Putamen (tissue), 1 donor: ENCODE measurements at places on chromosomes 13 and 19.

GRCh38 chr13:31036731-31037695 is 104.6 kb downstream of the TEX26 start:
- DNase-seq = no peak

- no peak for DNase-seq
Observed at GRCh38 chr19:31037286-31037980, 311.8 kb downstream of the TSHZ3 start.

DNA sequence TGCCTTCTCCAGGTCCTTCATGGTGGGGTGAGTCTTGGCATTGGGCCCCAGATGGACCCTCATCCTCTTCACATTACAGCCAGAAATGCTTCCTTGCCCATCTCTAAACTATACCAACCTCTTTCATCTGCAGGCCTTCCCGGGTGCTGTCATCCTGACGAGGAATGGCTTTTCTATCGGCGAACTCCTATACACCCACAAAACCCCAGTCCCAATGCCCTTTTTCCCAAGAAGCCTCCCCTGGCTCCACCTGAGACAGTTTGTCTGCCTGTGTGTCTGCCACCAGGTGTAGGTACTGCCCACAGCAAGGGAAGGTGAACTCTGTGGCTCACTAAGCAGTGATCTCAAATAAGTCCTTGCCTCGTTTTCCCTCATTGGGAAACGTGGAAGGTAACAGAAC is 55.3 kb downstream of the PTPRS start:
- no peak for DNase-seq

GRCh38 chr13:110200276-110200870 is 106.6 kb downstream of the COL4A1 start:
- no peak for DNase-seq

DNA sequence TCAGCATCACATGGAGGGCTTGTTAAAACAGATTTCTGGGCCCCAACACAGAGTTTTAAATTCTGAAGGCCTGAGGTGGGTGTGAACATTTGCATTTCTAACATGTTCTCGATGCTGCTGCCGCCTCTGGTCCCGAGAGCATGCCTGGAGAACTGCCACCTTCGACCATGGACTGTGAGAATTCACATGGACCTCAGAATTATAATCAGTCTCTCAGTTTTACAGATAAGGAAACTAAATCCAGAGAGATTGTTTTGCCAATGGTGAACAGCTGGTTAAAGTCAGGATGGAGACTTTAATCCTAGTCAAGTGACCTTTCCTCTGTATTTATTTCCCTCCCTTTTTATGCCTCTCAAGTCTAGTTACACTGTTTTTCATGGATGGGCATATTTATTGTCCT is 14.7 kb downstream of the ALOX5AP start:
- no peak for DNase-seq

GRCh38 chr13:73372666-73373627 is 314.1 kb downstream of the KLF5 start:
- no peak for DNase-seq

- no peak for DNase-seq
Observed at GRCh38 chr19:17949956-17950309, 17.0 kb upstream of the KCNN1 start.

- DNase-seq = no peak
Observed at GRCh38 chr13:26449063-26449848, 108.2 kb upstream of the WASF3 start.

DNA sequence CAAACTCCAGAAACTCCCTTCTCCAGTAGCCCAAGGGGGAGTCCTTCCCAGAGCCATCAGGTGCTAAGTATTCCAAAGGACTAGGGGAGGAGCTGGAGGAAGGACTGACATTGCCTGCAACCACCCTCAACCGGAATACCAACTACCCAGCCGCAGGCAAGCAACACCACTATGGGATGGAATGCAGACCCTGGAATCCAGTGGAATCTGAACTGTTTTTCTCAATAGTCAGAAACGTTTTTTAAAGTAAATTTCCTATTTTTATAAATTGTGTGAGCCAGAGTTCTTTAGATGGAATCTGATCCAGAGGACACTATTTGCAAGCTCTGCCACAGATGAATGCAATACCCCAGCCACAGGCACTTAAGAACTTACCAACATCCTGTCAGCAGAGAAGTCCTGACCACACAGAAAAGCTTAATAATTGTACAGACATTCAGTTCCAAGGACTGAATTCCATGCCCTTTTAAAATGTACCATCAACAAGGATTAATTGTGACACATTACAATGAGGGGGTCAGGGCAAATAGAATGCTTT is 92.1 kb downstream of the USP12 start:
- DNase-seq = no peak

DNA sequence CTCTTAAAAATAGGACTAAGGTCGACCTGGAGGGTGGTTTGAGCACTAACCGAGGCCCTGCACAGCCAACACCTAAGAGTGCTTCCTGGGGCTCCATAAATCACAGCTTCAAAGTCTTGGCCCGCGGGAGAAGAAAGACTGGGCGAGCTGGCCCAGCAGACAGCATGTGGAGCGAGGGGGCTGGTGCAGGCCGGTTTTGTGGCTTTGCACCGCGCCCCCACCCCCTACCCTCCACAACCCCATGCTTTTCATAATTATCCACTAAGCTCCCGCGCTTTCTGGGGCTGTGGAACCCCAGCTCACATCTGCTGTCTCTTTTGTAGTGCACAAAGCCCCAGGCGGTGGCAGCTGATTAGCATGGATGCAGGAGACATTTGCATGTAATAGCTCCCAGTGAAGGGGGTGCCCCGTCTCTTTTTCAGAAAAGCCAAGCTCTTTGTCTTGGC is 17.1 kb downstream of the CARM1 start:
- DNase-seq = no peak

GRCh38 chr13:76503291-76503690 is 382.9 kb downstream of the KCTD12 start:
- no peak for DNase-seq

DNA sequence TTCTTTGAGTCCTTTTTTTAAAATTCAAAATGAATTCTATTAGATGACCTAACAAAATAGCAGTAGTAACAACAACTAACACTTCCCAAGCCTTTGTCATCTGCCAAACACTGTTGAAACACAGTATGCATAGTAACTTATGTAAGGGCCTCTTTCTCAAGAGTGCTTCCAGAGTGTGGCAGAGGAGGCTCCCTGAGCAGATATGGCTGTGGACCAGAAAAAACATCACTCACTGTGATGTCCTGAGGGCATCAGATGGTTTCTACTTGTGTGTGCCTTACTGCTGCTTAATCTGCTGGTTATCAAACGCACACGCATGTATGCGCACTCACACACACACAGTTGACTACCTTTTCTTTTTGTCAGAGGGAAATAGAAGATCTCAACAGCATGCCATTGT is 110.8 kb downstream of the DLEU7 start:
- DNase-seq = no peak

DNA sequence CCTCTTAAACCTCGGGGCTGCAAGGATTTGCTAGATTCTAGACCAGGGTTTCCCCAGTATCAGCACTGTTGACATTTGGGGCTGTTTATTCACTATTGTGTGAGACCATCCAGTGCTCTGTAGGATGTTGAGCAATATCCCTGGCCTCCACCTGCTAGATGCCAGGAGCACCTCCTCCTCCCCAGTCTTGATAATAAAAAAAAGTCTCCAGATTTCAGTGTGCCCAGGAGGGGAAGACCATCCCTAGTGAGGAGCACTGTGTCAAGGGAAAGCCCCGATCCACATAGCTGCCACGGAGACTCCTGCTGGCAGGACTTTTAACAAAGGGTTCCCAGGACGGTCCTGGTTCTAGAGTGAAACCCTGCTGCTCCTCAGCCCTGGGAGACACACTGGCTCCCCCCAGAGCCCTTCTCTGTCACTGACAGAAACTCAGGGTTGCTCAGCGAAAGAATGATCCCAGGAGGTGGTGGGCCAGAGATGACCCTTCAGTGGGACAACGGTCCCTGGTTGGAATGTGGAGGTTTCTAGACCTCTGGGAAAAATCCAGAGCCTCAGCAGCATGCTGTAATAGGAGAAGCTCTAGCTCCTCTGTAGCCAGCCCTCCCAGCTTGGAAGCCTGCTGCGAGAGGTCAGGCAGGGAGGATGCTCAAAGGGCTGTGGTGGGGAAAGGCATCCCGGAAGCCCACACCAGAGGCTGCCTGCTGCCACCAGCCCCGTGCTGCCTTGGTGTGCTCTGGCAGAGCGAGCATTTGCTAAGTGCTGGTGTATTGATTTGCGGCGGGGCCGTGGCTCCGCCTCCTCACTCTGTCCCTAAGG is 20.3 kb downstream of the LYL1 start:
- no peak for DNase-seq
